ENCODE measurements at places on chromosomes 3 and 15.

DNA sequence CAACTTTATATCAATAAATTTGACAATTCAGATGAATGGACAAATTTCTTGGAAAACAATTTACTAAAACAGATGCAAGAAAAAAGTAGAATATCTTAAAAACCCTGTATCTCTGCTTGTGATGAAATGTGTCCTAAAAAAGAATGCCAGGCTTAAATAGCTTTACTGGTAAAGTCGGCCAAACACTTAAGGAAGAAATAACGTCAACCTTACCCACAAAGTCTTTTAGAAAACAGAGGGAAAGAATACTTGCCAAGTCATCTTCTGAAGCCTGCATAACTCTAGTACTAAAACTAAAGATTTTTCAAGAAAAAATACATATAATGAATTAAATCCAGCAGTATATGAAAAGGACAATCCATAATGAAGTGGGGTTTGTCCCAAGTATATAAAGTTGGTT lies 111.1 kb downstream of the RASA2 start:
- no peak for DNase-seq

DNA sequence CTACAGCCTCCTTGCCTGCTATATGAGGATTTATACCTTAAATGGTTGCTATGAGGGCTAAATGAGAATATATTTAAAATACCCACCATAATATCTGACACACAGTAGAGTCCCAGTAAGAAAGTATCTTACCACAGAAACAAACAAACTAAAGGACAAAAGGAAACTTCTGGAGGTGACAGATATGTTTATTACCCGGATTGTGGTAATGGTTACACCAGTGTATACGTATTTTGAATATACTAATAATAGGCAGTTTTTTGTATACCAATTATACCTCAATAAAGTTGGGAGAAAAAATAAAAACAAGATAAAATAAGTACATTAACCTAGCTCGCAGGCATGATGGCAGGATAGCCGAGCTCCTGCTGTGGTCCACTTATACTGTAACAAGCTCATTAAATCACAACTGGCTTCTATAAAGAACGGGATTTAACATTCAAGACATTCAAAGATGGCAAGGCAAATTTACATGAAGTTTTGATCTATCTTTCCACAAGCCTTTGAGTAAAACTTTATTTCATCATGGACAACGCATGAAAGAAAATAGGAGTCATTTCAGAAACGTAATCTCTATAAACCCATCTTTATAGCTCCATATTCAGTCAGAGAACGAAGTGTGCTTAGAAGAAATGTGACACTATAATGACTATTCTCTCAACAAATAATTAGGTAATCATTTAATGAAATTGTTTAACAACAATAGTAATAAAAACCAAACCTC lies 1.5 kb downstream of the RPN1 start:
- no peak for DNase-seq

GRCh38 chr3:135860761-135861160 lies 104.8 kb upstream of the PPP2R3A start:
- DNase-seq: no peak

DNA sequence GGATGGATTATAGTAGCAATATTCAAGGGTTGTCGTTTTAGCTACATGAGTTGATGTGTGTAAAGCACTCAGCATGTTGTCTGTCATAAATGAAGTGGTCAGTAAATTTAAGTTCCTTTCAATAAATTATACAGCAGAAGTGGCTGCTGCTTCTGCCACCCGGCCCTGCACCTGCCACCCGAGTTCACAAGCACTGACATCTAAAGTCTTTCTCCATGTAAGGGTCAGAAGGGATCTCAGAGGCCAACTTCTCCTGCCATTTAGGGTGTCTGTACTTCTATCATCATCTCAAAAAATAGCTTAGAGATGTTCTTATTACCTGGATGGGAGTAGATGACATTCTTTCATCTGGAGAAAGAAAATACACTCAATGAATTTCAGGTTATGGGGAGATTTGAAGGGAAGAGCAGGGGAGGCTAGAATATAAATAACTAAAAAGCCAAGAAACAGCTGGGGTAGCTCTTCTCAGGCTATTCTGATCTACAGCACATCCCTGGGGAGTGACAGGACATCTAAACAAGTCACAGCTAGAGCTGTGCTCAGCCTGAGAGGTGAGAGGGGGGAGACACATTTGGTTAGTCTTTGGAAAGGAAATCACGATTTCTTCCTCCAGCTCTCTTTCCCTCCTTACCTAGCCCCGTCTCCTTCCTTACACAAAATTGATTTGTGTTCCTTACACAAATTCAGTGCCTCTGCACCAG lies 8.0 kb downstream of the GCSAM start:
- DNase-seq: no peak

DNA sequence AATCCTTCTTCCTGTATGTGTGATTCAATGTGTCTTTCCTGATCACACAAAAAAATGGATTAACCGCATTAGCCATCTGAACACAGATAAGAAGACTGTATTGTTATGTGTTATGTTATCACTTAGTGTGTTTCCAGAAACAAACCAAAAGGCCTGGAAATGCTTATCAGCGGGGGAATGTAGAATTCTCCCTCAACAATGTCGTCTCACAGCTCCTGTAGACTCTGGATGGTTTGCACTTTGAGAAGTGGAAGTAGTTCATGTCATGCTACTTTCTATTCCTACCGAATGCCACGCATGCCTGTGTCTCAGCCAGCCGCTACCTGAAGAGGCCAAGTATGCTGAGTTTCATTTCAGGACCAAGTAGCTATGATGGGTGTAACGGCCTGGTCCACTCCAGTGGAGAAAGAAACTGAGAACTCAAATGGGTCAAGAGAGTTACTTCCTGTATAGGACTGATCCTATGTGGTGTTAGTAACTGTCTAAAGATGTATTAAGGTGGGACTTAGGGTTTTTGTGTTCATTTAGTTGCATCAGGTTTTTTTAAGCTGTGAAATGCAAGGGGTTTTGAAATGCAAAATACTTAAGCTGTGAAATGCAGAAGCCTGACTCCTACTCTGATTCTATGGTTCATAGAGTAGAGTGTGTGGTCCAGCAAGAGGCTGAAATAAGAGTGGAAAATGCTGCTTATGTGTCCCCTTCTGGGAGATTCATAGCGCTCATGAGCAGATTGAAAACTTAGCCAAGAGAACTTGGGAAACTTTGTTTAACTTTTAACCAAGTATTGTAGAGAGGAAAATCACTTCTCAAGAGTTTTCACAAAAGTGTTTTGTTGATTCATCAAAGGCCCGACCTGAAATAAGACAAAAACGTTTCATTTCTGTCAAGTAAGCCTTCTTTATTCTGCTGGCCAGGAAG lies 118.5 kb upstream of the LMOD3 start:
- no peak for DNase-seq

GRCh38 chr3:37347941-37348340 lies 173.6 kb upstream of the LRRFIP2 start:
- DNase-seq: no peak

- no peak for DNase-seq
These were observed 387.4 kb upstream of the C2CD4B start for GRCh38 chr15:62552444-62552843.

DNA sequence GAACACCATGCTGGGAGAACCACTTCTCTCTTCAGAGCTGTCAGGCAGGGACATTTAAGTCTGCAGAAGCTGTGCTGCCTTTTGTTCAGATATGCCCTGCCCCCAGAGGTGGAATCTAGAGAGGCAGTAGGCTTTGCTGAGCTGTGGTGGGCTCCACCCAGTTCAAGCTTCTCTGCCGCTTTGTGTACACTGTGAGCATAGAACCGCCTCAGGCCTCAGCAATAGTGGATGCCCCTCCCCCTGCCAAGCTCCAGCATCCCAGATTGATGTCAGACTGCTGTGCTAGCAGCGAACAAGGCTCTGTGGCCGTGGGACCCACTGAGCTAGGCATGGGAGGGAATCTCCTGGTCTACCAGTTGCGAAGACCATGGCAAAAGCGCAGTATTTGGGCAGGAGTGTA lies 121.6 kb downstream of the NFKBIZ start:
- DNase-seq: no peak

- DNase-seq: no peak
These were observed 108.7 kb downstream of the RARB start for GRCh38 chr3:25536521-25537391.

GRCh38 chr3:29971895-29972294 lies 634.5 kb upstream of the TGFBR2 start:
- no peak for DNase-seq

DNA sequence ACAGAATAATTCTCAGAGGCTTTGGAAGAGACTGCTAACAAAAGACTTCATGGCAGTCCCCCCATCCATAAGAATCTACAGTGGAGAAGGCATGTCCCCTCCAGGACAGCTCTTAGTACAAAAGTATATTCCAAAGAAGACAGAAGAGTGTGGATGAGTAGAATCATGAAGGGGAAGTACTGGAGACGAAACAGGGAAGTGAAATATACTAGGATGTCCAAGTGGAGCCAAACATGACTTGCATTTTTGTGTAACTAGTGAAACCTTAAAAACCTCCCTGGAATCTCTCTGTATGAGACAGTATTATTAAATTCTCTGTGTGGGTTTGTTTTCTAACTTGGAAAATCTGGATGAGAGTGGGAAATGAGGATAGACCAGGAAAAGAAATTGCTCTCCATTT lies 312.4 kb downstream of the RSL24D1 start:
- no peak for DNase-seq

- DNase-seq: no peak
These were observed at the start of gene BCL2A1 for GRCh38 chr15:79970624-79971434. BCL2A1 (minus strand) TSS chr15:79971196; CDS start chr15:79971119, 77 bp downstream.

- DNase-seq: no peak
These were observed 69.5 kb upstream of the ETV5 start for GRCh38 chr3:186178412-186178811.

DNA sequence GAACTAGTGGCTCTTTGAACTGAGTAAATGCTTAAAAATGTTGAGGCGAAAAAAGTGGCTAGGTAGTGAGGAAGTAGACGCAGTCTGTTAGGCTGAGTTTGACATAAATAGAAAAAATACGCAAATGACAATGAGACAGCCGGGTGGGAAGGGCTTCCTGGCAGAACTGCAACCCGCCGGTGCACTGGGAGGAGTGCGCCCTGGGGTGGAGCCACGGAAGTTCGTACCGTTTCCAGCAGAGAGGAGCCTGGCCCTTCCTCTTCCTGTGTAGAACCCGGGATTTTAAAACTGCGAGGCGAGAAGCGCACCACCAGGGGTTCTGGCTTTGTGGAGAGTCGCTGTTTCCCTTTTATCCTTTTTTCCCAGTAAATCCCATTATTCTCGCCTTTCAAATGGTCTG lies 602.6 kb downstream of the PYDC2 start:
- no peak for DNase-seq

DNA sequence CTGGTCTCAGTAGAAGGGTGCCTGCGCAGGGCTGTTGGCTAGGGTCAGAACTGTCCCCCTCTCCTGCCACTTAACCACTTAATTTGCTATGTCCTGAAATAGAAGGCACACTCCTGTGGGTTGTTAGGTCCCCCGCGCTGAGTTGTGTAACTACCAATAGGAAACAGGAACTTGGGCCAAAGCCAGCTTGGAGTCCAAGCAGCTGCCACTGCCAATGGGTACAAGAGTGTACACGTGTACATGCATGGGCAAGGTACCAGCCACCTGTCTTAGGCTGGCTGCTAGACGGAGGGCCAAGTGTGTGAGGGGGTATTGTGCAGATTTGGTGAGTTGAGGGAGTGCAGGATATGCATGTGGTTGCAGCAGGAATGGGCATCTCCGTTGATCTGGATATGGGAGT lies 29.7 kb upstream of the POLG start:
- no peak for DNase-seq

GRCh38 chr3:159775372-159775961 lies 213.2 kb upstream of the IL12A start:
- DNase-seq: no peak

GRCh38 chr15:26868029-26868685 lies 1.3 kb downstream of the GABRA5 start:
- no peak for DNase-seq

DNA sequence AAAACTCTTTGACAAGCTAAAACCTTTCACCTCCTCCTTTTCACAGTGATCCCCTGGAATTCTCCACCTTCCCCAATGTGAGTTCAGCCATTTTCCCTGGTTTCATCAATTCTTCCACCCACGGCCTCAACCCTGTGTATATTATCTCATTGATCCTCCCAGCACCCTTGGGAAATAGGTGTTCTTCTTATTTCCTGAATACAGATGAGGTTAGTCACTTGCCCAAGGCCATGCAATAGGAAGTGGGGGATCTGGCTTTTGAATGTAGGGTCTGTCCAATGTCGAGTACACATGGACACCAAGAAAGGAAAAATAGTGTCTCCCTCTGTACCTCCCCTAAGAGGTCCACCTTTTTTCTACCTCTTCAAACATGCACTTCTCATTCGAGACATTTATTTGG lies 262.8 kb upstream of the ST8SIA2 start:
- DNase-seq: no peak

- DNase-seq: no peak
These were observed 19.5 kb upstream of the BSN start for GRCh38 chr3:49534581-49535441.

DNA sequence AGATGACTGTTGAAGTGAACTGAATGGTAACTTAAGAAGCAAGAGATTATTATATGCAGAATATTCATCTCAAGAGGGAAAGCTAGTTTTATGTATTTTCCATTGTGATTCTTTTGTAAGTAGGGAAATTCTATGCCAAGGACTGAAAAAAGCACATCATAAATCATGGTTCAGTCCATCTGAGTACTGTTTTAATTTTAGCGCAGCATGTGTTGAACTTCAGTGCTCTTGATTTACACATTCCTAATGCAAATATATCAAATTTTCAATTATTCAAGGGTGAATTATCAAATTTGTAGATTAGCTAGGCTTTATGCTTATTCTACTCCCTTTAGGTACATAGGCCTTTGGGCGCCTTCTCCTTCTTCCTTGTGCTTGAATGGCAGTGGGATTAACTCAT lies 50.3 kb upstream of the TCF12 start:
- DNase-seq: no peak

DNA sequence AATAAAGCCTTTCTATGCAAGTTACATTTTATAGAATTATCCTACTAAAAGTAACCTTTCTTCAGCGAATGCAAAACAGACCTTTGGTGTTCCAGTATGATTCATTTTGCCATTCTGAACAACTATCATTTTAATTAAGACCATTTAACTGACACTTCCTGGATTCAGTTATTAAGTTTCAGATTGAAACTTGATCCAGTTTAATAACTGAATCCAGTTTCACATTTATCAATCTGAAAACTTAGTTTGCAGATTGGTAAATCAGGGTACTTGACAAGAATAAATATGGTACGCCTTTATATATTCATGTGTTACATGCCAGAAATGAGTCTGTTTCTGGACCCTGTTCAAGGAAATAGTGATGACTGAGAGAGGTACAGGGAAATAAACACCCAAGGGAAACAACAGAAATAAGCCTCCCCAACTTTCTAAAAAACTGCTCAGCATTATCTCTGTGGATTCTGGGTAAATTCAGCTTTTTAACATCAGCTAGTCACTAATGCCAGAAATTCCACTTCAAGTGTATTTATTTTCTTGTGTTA lies 23.3 kb upstream of the NFKBIZ start:
- no peak for DNase-seq

- no peak for DNase-seq
These were observed 202.8 kb downstream of the CADPS start for GRCh38 chr3:62672270-62672987.

All from cortex of kidney (tissue), 1 donor.